Pancreas (tissue), 10 donors: ENCODE measurements at places on chromosomes 11 and 22. TPM values are rescaled to one million over a fixed set of nuclear protein-coding genes. Genes with fewer than 3 reads are reported as not detected.

GRCh38 chr11:44634401-44635281, 69.2 kb downstream of the CD82 start:
- peak; percentile 75 for DNase-seq

GRCh38 chr11:85947431-85948272, 92.5 kb downstream of the CCDC83 start:
- no peak for DNase-seq

DNA sequence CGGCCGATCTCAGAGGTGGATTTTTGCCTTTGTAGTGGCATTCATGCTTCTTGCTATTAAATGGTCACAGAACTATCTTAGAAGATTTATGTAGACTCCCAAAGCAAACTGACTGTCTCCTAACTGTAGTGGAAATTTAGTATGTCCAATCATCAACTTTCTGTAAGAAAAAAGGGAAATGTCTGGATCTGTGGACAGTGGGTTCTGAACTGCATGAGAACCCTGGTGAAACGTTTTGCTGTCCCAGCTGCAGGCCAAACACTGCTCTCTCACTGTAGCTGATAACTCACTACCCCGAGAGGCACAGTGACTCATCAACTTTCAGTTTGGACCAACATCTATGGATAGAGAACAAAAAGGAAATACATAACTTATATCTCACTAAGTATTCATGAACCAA, 387.1 kb downstream of the SOX6 start:
- no peak for DNase-seq

DNA sequence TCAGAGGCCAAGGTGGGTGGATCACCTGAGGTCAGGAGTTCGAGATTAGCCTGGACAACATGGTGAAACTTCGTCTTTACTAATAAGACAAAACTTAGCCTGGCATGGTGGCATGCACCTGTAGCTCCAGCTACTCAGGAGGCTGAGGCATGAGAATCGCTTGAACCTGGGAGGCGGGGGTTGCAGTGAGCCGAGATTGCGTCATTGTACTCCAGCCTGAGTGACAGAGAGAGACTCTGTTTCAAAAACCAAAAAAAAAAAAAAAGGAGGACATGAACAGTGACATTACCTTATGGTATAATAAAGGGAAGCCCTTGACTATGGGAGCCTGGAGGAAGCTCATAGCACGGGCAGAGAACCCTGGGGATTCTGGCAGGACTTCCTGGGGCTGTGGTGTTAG, 16.5 kb upstream of the PLEKHB1 start:
- DNase-seq = no peak

DNA sequence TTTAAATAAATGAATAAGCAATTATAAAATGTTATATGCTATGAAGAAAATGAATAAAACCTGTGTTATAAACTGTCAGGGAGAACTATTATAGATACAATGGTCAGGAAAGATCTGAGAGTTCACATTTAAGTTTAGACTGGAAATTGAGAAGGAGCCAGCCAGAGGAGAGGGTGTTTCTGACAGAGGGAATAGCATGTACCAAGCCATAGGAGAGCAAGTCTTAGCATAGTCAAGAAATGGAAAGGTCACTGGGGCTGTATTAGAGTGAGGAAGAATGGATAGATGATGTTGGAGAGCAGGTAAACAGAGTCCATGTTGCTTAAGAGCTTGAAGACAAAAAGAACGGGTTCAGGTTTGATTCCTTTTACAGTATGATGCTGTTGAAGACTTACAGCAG, 87.4 kb downstream of the FAM83F start:
- no peak for DNase-seq

DNA sequence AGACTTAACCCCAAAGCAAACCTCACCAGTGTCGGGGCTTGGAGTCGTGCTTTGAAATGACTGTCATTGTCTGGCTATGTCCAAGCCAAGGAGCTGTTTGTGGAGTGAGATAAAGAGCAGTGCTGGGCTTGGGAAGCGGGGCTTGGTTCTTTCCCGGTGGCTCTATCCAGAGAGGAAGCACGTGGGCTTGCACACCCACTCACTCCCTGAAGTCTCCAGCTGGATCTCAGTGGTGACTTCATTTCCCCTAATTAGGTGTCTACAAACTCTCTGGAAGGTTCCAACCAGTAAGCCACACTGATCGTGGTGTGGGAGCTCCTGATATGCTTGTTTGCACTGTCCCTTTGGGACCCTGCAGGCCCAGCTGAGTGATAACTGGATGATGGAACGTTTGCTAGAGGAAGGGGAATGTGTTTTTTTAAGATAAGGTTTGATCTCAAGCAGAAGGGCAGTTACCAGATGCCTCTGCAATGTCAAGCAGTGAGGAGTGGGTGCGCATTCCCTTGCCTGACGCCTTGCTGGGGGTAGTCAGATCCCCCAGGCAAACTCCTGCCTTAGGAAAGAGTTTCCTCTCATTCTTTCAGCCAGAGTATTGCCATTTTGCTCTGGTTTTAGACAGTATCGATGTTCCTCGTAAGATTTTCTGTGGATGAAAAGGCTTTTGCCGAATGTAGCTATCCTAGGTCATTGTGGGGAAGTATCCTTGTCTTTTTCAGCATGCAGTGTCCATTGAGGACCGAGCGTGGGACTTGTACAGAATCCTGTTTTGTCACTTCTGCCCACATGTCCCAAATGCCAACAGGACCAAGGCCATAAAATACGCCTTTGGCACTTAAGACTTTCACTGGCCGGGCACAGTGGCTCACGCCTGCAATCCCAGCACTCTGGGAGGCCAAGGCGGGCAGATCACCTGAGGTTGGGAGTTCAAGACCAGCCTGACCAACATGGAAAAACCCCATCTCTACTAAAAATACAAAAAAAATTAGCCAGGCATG, 90.9 kb downstream of the MICAL2 start:
- peak; percentile 33 for DNase-seq

GRCh38 chr22:49803134-49803533, 24.5 kb downstream of the BRD1 start:
- no peak for DNase-seq

GRCh38 chr11:126456089-126456488, 100.6 kb downstream of the ST3GAL4 start:
- no peak for DNase-seq

DNA sequence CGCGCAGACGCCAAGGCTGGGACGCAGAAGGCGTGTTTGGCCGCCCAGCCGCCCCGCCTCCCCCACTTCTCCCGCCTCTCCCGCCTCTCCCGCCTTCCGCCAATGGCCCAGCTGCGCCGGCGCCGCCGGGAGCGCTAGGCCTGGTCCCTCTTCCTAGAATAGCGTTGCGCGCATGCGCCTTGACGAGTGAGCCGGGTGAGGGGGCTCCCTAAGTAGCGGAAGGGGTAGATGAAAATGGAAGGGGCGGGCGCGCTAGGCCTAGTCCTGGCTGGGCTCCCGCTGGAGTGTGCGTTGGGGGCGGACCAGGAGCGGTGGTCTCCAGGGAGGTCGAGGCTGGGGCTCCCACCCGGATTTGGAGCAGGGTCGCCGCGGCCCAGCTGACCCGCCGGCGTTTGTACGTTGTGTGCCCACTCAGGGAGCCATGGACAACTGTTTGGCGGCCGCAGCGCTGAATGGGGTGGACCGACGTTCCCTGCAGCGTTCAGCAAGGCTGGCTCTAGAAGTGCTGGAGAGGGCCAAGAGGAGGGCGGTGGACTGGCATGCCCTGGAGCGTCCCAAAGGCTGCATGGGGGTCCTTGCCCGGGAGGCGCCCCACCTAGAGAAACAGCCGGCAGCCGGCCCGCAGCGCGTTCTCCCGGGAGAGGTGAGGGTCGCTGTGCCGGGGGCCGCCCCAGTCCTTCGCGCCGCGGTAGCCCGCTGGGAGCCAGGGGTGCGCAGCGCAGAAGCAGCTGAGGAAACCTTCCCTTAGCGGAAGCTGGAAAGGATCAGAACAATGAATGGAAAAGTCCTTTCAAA, at the start of gene AKIP1:
TSS of gene AKIP1 (plus strand) at position 161 of the 795 bp plus-strand sequence. CDS start at position 422, 261 bp downstream.
- peak; percentile 94 for DNase-seq

- no peak for DNase-seq
Measured at GRCh38 chr11:17779861-17780594, 45.4 kb downstream of the KCNC1 start.

DNA sequence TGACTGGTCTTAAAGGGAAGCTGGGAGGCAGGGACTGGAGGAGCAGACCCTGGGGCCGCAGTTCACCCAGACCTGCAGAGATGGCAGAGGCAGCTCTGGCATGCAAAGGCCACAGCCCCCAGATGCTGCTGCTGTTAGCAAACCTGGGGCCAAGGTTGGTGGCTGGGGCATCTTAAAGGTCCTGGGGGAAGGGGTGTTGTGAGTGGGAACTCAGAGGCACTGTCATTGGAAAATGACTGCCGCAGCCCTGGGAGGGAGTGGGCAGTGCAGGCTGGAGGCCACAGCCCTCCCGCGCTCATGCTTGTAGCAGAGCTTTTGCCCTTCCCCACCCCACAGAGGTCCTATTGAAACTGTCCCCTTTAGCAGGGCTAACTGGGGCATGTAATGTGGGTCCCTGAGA, 111.8 kb downstream of the CTTN start:
- no peak for DNase-seq

- DNase-seq = no peak
Measured at GRCh38 chr11:133660202-133660568, 127.9 kb upstream of the OPCML start.

DNA sequence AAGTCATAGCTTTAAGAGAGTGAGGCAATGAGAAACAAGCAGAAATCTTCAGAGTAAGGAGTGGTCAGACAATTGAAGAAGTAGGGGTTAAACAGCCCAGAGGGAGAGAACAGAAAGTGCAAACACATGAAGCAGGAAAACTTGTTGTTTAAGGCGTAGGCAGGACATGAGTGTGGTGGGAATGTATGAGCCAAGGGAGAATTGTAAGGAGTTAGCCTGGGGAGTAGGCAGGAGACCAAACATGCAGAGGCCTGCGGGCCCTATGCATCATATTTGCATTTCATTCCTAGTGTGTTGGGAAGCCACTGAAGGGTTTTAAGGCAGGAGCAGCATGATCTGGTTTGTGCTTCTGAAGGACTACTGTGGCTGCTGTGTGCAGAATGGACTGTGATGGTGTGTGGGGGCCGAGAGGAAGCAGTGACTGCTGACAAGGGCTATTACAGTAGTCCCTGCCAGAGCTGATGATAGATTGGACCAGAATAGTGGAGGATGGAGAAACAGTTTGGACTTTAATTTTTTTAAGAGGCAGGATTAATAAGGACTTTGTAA, 179.9 kb upstream of the C11orf87 start:
- no peak for DNase-seq

Gene PIWIL4
- 4.0 TPM for total RNA-seq

Gene OR51B2
- total RNA-seq = not detected

Gene CYTH4
- 0.79 TPM for total RNA-seq

Gene RHBDD3
- 8.6 TPM for total RNA-seq

Gene DGCR6
- 0.92 TPM for total RNA-seq

Gene TOP3B
- total RNA-seq = 12.7 TPM

Gene ACTN3
- total RNA-seq = not detected
